Upper lobe of left lung (tissue), 6 donors: ENCODE measurements at places on chromosomes 12 and 14.
A peak's percentile ranks its signal among the peaks of the same experiment; 100 is the strongest.

DNA sequence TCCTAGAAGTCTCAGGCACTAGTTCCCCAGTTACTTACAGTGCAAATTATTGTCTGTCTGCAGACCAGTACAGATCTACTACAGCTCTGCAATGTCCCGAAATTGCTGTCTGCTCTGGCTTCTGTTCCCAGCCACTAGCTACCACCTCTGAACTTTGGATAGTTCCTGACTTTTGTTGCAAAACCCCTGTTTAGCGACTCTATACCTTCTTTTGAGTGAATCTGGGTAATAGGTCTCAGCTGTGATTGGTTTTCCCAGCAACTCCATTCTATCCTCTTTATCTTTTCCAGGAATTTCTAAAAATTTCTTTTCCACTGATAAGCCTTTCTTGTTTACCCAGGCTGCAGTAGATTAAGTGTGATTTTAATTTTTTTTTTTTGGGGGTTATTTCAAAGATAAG is 16.8 kb downstream of the KCNJ8 start:
- no peaks in the 10 kb centered on the region for H3K4me1 ChIP-seq
- H3K27ac ChIP-seq, result no peak overlapping the region
- DNase-seq, result no peak
- no peak overlapping the region for H3K4me3 ChIP-seq

DNA sequence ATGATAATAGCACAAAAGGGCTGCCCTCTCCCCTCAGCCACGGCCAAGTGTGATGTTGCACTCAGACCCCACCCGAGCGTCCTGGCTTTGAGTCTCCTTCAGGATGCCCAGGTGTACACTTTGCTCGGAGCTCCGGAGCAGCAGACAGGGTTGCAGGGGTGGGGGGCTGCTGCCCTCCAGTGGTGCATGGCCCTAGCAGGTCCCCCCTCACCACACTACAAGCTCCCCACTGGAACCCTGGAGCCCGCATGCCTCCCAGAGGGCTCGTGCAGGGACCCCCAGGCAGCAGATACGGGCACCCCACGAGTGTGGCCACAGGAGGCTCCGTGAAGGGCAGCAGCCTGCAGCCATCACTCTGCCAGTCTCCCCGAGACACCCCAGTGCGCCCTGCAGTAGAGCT is 69.9 kb upstream of the C14orf180 start:
- H3K4me1 ChIP-seq, result no peaks in the 10 kb centered on the region
- no peak overlapping the region for H3K27ac ChIP-seq
- H3K4me3 ChIP-seq, result no peak overlapping the region
- no peaks in the 10 kb centered on the region for H3K36me3 ChIP-seq
- no peaks in the 10 kb centered on the region for H3K27me3 ChIP-seq

- no peaks in the 10 kb centered on the region for H3K36me3 ChIP-seq
- H3K4me3 ChIP-seq, result no peak overlapping the region
- no peaks in the 10 kb centered on the region for H3K4me1 ChIP-seq
- H3K27ac ChIP-seq, result no peak overlapping the region
- no peak for DNase-seq
- no peaks in the 10 kb centered on the region for H3K27me3 ChIP-seq
Observed at GRCh38 chr14:96735526-96735925, 61.7 kb upstream of the VRK1 start.

GRCh38 chr14:36618641-36619040 is 36.2 kb upstream of the NKX2-8 start:
- DNase-seq, result no peak
- no peaks in the 10 kb centered on the region for H3K4me1 ChIP-seq
- no peak overlapping the region for H3K27ac ChIP-seq
- H3K27me3 ChIP-seq, result no peaks in the 10 kb centered on the region
- no peaks in the 10 kb centered on the region for H3K36me3 ChIP-seq
- no peak overlapping the region for H3K4me3 ChIP-seq

- no peak overlapping the region for H3K27ac ChIP-seq
- H3K4me3 ChIP-seq, result no peak overlapping the region
Observed at GRCh38 chr12:28079539-28079938, 107.0 kb upstream of the PTHLH start.

DNA sequence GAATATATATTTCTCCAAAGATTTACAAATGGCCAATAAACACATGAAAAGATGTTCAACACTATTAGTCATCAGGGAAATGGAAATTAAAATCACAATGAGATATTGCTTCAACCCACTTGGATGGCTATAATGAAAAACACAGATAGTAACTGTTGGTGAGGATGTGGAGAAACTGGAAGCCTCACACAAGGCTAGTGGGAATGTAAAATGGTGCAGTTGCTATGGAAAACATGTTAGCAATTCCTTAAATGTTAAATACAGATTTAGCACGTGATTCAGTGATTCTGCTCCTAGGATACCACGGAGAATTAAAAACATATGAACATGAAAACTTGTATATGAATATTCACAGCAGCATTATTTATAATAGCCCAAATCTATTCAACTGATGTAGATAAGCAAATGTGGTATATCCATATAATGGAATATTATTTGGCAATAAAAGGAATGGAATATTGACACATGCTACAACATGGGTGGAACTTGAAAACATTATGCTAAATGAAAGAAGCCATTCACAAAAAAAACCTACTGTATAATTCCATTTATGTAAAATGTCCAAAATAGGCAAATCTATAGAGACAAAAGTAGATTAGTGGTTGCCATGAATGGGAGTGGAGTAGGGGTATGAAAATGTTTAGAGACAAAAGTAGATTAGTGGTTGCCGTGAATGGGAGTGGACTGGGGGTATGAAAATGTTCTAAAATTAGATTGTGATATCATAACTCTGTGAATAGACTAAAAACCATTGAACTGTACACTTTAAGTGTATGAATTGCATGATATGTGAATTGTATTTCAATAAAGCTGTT is 227.1 kb upstream of the DDHD1 start:
- no peaks in the 10 kb centered on the region for H3K36me3 ChIP-seq
- H3K4me1 ChIP-seq, result peaks cover 4% of the 10 kb centered on the region
- H3K27ac ChIP-seq, result no peak overlapping the region

DNA sequence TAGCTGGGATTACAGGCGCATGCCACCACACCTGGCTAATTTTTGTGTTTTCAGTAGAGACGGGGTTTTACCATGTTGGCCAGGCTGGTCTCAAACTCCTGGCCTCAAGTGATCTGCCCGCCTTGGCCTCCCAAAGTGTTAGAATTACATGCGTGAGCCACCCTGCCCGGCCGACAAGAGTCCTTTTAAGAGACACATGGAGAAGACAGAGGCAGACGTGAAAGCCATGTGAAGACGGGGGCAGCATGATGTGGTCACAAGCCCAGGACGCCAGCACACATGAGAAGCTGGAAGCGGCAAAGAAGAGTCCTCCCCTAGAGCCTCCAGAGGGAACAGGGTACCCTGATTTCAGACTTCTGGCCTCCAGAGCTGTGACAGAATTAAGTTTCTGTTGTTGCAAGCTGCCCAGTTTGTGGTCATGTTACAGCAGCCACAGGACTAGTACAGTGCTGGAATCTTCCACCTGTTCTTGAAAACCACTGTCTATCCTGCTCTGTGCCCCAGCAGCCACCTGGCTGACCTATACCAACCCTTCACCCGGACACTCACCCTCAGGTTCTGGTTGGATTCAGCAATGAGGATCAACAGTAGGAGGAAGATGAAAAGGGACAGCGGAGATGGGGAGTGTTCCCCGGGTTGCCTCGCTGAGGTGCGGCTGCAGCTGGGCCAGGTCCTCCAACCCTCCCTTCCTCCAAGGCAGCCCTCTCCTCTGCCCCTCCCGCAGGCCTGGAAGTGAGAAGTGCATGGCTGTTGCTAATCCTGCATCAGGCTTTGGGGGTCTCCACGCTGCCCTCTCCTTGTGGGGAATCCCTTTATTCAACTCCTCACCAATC is 16.9 kb downstream of the VPS37B start:
- no peak overlapping the region for H3K4me3 ChIP-seq
- peak; percentile 23 for DNase-seq
- peaks cover 61% of the 10 kb centered on the region for H3K4me1 ChIP-seq

- no peak overlapping the region for H3K27ac ChIP-seq
- H3K4me1 ChIP-seq, result no peaks in the 10 kb centered on the region
- H3K27me3 ChIP-seq, result no peaks in the 10 kb centered on the region
- no peaks in the 10 kb centered on the region for H3K36me3 ChIP-seq
- no peak for DNase-seq
- H3K4me3 ChIP-seq, result no peak overlapping the region
Observed at GRCh38 chr14:87391066-87391465, 601.9 kb downstream of the GALC start.

DNA sequence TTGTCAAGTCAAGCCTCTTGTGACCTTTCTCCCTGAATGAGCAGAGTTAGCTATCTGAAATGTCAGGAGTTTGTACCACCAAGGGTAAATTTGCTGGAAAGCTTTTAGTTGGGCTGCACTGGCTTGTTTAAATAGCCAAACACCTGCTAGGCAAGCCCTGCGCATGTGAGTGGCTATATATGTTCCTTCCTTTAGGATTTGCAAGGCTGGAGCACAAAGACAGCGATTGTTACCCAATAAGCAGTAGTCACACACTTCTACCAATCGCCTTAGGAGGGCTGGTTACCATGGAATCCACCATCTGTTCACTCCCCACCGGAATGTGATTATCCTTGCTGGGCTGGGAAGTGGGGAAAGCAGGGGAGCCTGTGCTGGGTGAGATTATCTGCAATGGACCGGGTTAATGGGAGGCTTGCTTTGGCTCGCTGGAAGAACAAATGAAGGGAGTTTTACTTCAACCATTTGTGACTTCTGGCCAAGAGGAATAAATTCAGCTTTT is 102.5 kb downstream of the FGD4 start:
- H3K4me3 ChIP-seq, result peak overlapping the region; percentile 4
- H3K36me3 ChIP-seq, result no peaks in the 10 kb centered on the region
- no peak overlapping the region for H3K27ac ChIP-seq
- peaks cover 45% of the 10 kb centered on the region for H3K4me1 ChIP-seq
- no peak for DNase-seq

DNA sequence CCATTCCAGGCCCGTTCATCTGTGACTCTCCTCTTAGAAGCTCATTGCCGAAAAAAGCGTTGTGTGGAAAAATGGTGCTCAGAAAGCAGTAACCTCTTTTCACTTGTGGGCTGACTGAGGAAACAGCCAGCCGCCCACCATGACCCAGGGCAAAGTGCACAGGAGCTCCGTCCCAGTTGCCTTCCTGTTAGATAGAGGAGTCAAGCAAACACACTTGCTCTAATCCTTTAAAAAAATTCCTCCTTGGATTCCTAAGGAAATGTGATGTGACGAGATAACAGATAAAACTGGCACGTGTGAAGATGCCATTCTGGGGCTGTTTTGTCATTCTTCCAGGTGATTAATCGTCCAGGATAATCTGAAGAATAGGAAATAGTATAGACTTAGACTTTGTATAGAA is 396.8 kb upstream of the DDHD1 start:
- no peak overlapping the region for H3K27ac ChIP-seq
- H3K36me3 ChIP-seq, result no peaks in the 10 kb centered on the region
- H3K4me3 ChIP-seq, result no peak overlapping the region
- no peak for DNase-seq
- no peaks in the 10 kb centered on the region for H3K4me1 ChIP-seq

DNA sequence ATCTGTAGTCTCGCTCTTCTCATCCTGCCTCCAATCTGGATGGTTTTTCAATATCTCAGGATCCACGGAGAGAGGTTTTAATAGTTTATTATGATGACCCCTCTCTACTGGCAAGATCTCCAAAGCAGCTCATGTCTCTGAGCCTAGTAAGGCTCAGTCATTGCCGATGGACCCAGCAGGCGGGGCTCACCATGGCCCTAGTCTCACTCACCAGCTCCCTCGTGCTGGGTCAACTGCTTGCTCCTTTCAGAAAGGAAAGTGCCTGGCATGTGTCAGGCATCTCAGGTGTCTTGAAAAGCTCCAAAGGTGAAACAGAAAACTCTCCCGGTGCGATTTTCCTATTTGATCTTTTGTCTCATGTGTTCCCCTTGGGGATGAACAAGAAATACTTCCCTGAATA is 179.0 kb downstream of the CALM1 start:
- DNase-seq, result no peak
- H3K36me3 ChIP-seq, result peaks cover 9% of the 10 kb centered on the region
- H3K27me3 ChIP-seq, result no peaks in the 10 kb centered on the region
- no peak overlapping the region for H3K27ac ChIP-seq
- H3K4me3 ChIP-seq, result no peak overlapping the region
- H3K4me1 ChIP-seq, result no peaks in the 10 kb centered on the region
